ENCODE measurements at places on chromosomes 5 and 9.

DNA sequence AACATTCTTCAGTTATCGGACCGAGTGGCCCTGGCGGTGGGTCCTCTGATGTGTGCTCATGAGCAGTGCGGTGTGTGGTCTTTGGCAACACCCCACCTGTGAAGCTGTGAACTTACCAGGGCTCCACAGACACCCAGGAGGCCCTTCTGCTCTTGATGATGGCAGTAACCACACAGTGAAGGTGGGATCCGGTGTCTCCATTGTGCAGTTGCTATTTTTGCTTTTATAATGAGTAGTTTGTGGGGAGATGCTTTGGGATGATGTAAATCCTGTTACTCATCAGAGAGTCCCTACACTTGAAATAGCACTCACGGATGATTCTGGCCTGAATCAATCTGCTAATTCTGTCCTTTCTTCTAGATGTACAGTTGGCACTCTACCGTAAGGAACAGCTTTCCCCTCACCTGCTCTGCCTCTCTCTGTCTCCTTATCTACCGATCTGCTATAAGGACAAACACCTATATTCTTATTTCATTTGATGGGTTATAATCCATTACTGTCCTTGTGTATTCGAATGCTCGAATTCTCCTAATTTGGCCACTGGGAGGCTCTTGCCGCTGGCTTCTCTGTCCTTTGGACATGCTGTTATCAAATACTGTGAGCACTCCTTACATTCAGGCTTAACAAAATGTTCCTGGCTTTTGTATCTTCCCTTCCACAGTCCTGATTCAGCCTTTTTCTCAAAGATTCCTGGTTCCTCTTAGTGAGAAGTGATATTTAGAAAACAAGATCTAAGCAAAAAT, 20.2 kb downstream of the ATPSCKMT start:
- DNase-seq: no peak

- DNase-seq: no peak
Observed at GRCh38 chr9:91119679-91120078, 242.0 kb downstream of the AUH start.

DNA sequence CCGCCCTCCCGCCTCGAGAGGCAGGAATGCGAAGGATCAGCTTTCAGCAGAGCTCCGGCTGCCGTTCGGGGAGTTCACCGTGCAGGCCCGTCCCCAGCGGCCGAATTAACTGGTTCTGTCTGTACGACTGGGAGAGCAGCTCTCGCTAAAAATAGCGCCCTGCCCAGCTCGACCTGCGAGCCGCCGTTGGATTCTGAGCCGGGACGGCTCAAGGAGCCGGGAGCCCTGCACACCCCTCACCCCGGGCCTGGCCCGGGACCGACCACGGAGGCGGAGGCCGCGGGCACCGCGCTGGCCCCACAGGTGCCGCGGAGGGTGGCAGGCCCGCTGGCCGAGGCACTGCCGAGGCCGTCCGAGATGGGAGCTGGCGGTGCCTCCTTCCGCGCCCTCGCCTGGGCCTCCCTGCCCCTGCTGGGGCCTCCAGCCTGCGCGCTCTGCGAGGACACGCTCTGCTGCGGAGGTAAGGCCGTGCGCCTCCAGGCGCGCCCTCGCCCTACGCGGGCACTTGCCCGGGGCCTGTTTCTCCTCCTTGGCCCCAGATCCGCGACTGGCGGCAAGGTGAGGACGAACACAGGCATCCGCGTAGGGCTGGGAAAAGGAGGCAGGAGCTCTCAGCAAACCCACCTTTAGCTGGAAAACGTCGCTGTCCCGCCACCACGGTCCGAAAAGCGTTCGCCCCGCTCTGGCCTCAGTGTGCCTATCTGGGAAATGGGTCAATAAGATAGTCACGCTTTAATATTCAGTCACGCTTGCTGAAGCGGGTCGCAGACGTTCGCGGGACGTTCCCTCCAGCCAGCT, 53.1 kb upstream of the DAB2IP start:
- no peak for DNase-seq

DNA sequence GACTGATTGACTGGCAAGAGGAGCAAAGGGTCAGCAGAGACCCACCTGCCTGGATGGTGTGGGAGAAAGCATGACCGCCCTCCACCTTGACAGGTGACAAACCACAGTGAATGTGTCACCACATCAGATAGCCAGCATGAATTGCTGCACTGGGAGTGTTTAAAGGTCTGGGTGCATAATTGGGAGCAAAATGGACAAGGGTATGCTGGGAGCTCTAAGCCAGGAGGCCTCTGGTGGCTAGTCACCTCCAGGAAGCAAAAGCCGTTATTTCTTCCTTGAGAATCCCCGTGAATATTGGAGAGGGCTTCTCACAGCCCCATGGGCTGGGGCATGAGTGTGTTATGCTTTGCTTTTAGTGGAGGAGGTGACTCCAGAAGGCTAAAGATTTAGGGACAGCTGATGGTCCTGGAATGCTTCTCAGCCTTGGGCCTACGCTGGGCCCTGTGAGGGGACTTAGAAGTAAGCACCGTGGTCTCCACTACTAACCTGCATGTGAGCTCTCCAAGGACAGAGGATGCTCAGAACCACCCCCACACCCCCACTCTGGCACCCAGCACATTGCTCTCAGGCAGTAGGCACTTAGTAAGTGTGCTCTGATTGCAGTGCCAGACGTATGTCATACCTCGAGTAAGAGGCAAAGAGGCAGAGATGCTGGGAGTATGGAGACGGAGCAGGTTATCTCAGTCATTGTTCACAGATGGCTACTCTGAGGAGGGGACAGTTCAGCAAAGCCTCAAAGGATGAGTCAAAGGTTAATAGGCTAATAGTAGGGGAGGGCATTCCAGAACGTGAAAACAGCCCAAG, 9.1 kb upstream of the IRF1 start:
- peak; percentile 25 for DNase-seq

- DNase-seq: no peak
Observed at GRCh38 chr9:4220346-4220745, 79.5 kb downstream of the GLIS3 start.

DNA sequence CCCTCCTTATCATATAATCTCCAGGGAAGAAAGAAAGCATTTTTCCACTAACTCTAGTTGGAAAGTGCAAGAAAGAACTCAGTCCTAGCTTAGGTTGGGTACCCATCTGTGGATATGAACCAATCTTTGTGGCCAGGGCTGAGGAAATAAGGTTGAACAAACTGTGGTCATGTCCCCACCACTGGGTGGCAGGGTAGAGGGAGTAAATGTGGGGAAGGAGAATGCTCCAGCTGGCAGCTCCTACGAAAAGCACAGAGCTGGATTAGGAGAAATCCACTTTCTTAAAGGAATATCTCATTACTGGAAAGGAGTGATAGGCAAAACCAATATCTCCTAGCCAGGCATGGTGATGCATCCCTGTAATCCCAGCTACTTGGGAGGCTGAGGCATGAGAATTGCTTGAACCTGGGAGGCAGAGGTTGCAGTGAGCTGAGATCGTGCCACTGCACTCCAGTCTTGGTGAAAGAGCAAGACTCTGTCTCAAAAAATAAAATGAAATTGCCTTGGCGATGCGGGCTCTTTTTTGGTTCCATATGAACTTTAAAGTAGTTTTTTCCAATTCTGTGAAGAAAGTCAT, 175.1 kb downstream of the CCDC192 start:
- DNase-seq: peak; percentile 31

GRCh38 chr9:37936965-37937364, 33.0 kb upstream of the SLC25A51 start:
- DNase-seq: no peak

DNA sequence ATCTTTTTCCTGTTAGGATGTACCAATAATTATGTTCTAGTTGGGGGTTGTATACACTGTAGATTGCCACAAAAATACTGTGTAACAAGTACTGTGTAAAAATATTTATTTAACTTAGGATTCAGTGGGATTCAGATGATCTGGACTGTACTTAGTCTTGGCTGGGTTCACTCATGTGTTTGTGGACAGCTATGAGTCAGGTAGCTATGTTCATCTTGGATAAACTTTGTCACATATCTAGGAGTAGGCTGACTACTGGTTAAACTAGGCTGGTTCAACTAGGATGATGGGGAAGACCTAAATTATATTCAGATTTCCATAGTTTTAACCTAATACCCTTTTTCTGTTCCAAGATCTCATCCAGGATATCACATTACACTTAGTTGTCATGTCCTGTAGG, 32.1 kb upstream of the TNFSF15 start:
- DNase-seq: no peak

DNA sequence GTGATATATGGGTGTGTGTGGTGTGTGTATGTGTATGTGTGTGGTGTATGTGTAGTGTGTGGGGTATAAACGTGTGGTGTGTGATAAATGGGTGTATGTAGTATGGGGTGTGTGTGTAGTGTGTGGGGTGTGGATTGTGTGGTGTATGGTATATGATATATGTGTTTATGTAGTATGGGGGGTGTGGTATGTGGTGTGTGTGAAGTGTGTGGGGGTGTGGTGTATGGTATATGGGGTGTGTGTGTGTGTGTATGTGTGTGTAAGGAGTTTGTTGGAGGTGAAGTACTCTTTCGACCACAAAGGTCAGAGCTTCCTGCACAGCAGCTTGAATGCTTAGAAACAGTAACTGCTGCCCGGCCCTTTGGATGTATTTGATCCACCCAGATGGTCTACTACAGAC, 145.2 kb upstream of the IQGAP2 start:
- DNase-seq: no peak

DNA sequence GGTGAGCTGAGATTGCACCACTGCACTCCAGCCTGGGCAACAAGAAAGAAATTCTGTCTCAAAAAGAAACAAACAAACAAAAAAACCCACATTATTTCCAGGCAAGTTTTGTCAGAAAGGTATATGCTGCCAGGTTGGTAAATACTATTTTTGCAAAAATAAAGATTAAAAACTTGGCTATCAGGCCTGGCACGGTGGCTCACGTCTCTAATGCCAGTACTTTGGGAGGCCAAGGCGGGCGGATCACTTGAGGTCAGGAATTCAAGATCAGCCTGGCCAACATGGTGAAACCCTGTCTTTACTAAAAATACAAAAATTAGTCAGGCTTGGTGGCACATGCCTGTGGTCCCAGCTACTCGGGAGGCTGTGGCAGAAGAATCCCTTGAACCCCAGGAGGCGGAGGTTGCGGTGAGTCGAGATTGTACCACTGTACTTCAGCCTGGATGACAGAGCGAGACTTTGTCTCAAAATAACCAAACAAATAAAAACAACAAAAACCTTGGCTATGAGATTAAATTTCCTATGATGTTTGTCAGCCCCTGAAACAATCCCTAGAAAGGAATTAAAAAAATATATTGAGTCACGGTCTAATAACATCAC, 22.7 kb downstream of the AGXT2 start:
- DNase-seq: no peak

GRCh38 chr5:31382051-31382878, 149.6 kb downstream of the DROSHA start:
- no peak for DNase-seq

DNA sequence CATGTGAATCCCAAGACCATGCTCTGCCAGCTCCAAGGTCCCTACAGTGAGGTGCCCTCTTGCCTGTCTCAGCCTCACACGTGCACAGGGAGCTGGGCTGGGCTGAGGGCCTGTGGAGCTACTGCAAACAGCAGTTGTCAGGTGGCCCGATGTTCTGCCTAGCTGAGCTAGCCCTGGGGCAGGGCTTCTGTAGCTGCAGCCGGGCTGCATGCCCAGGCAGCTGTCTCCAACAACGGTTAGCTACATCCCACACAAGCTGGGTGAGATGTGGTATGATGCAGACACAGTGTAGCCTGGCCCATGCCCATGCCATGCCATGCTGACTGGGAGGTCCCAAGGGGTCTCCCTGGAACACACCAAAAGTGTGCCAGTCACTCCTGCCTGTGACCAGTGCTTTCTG, 62.0 kb downstream of the MACROH2A1 start:
- DNase-seq: no peak

DNA sequence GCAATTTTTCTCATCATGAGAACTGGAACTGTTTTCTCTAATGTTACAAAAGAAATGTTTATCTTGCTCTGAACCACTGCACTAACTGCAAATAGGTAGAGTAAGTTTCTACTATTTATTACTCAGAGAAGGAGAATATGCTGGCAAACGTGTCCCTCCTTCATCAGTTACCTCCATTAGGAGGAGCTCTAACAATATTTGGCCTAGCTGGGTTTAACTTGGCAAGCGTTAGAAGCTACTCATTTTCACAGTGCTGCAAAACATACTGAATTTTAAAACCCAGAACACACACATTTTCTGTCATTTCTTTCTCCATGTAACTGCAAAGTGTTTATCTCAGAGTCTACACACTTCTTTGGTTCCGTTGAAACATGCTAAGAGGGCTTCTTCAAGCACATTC, 101.0 kb upstream of the GABRG2 start:
- DNase-seq: no peak

- DNase-seq: no peak
Observed at GRCh38 chr5:84524491-84524890, 139.8 kb upstream of the EDIL3 start.

DNA sequence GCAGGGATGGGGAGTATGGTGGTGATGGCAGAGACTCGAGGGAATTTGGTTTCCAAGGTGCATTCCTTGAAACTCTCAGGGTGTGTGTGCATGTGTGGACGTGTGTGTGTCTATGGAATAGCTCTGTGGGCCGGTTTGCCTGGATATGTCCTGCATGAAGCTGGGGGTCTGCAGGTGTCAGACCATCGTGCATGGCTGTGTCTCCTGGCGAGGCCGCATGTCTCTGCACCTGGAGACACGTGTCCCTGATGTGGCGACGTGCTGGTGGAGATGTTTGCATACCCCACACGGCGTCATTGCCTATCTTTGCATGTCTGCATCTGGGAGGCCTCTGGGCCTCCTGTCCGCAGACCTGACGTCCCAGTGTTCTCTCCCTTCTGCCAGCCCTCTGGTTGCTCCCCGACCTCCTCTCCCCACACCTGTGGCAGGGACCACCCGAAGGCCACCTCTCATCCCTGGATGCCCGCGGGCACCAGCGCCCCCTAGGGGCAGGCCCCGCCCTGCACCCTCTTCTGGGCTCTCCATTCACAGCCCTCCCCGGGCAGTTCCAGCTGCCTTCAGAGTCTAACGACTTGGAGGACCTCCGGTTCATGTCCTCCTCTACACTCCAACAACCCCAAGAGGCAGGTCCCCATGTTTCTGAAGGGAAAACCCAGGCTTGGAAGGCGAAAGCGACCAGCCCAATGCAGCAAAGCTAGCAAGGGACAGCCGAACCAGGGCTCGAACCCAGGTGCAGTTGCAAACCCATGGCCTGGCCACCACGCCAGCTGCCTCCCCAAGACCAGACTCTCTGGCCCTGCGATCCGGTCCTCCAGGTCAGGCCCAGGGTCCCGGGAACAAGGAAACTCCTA, 88.6 kb downstream of the LMX1B start:
- peak; percentile 75 for DNase-seq

DNA sequence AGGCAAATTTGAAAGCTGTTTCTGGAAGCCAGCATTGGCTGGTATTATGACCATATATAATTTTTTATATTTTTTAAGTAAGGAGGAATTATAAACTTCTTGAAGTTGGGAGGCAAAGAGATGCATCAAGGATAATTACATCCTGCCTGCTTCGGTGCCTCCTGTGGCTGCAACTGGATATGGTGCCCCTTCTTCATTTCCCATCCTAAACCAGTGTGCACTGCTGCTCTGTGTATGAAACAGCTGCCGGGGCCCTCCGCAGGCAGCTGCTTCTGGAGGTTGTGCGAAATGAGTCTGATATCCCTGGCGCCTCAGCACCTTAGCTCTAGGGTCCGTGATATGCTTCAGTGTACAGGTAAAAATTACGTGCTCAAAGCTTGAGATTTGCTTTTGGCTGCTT, 304.2 kb downstream of the ENC1 start:
- DNase-seq: no peak

GRCh38 chr9:94002316-94003140, 47.4 kb upstream of the BARX1 start:
- DNase-seq: peak; percentile 51

- no peak for DNase-seq
Observed at GRCh38 chr5:39100301-39100850, 26.2 kb upstream of the RICTOR start.

Measured in stimulated activated CD8-positive, alpha-beta memory T cell treated with anti-CD3 and anti-CD28 coated beads, Interleukin-4, amount 100 ng/mL, for 48 hours (primary cell).